ENCODE measurements at places on chromosomes 5 and 9.

DNA sequence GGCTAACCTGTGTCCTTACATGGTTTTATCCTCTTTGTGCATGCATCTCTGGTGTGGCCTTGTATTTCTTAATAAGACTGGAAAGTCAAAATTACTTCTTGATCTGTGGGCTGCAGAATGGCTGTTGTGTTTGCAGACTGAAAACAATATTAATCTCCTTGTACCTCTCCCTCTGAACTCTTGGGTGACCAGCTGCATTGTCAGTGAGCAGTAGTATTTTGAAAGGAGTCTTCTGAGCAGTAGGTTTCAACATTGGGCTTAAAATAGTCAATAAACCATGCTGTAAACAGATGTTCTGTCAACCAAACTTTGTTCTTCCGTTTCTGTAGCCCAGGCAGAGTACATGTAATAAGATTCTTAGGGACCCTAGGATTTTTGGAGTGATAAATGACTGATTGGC, 26.7 kb upstream of the NIM1K start:
- DNase-seq: no peak

DNA sequence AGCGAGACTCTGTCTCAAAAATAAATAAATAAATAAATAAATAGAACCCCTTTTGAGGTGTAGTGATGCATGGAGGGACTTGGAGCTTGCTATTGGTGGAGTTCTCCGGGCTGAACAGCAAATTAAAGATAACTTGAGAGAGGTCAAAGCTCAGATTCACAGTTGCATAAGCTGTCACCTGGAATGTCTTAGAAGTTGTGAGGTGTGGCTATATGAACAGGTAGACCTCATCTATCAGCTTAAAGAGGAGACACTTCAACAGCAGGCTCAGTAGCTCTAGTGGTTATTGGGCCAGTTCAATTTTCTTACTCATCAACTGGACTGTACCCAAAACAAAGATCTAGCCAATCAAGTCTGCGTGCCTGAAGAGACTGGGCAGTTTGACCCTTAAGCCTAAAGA, 11.7 kb upstream of the STING1 start:
- DNase-seq: no peak

- no peak for DNase-seq
Measured at GRCh38 chr5:98938464-98938863, 9.7 kb upstream of the CHD1 start.

- DNase-seq: peak; percentile 58
Measured at GRCh38 chr9:36092509-36093215, 43.9 kb upstream of the GLIPR2 start.

- DNase-seq: no peak
Measured at GRCh38 chr9:109963079-109963478, 183.1 kb downstream of the PALM2AKAP2 start.

GRCh38 chr5:31054453-31054852, 139.0 kb upstream of the CDH6 start:
- DNase-seq: no peak

GRCh38 chr5:137231540-137231939, 267.6 kb downstream of the SPOCK1 start:
- no peak for DNase-seq

DNA sequence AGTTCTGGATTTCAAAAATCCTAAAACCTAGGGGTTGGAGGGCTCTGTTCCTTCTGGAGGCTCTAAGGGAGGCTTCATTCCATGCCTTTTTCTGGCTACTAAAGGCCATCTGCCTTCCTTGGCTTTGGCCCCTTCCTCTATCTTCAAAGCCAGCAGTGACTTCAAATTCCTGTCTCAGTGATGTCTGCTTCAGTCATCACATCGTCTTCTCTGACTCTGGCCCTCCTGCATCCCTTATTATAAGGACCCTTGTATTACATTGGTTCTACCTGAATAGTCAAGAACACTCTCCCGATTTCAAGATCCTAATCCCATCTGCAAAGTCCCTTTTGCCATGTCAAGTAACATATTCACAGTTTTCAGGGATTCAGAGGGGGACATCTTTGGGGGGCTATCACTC, 60.3 kb downstream of the GNA14 start:
- DNase-seq: no peak

DNA sequence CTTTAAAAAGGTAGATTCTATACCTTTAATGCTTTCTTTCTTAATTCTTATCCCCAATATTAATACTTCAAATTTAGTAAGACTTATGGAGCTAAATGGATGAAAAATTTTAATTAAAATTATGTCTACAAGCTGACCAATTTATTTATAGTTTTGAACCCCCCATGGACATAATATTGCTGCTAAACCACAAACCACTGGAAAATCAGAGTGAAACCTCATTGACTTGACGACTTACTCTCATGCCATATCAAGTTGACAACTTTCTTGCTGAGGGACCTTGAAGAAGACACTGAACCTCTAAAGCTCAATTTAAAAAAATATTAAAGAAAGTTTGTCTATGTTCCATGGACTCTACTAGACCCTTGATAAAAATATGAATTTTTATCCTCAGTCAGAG, 653.7 kb downstream of the TLE1 start:
- DNase-seq: no peak

GRCh38 chr5:103476811-103477210, 85.8 kb downstream of the NUDT12 start:
- DNase-seq: no peak

GRCh38 chr9:17389026-17389425, 189.8 kb upstream of the SH3GL2 start:
- DNase-seq: no peak

DNA sequence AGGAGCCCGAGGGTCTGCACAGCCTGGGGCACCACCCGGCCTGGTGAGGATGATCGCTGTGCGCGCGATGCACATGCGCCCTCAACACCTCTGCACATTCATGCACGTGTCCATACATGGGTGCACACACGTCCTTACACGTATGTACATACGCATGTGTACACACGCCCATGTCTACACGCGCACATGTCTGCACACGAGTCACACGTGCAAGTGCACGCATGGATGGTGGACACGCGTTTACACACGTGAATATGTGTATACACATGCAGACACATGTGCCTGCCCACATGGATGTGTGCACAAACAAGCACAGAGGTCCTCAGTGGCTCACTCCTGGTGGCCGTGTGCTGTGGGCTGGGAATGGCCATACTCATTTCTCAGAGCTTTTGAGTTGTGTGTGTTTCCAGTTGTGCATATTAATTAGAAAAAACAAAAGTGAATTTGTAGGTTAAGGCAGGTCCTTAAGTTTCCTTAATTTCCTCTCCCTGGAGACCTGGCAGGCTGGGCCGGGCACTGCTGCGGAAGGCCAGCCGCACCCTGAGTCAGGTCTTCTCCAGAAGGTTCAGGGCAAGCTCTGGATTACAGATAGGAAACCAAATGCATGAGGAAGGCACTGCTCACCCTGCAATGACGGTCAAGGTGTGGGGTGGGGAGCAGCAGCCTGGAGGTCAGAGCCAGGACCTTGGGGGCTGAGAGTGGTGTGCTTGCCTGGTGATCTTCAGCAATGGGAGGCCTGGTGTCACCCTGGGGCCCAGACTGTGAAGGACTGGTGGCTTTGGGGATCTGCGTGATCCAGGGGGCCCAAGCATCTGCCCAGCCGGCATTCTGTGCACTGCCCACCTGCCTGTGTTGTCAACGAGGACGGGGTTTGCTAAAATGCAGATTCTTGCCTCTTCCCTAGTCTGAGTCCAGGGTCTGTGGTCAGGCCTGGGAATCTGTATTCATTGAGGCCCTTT, 1.3 kb upstream of the RNU6ATAC start:
- peak; percentile 41 for DNase-seq

DNA sequence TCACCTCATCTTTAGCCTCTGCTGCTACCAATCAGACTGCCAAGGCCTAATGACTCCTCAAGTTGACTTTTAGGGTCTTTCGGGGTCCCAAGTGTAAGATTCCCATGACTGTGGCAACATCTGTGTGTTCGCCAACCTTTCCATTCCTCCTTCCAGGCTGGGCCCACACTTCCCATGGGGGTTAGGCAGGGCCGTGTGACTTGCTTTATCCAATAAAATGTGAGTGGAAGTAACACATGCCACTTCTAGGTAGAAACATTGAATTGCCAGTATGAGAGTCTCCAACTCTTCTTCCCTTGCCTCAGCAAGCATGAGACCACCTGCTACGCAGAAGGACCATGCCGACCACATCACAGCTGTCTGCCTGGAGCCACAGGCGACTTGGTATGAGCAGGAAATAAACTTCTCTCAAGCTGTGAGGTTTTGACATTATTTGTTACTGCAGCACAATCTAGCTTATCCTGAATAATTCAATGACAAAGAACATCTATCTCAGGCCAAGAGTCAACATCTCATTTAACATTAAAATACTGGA, 190.4 kb upstream of the IER5L start:
- no peak for DNase-seq

DNA sequence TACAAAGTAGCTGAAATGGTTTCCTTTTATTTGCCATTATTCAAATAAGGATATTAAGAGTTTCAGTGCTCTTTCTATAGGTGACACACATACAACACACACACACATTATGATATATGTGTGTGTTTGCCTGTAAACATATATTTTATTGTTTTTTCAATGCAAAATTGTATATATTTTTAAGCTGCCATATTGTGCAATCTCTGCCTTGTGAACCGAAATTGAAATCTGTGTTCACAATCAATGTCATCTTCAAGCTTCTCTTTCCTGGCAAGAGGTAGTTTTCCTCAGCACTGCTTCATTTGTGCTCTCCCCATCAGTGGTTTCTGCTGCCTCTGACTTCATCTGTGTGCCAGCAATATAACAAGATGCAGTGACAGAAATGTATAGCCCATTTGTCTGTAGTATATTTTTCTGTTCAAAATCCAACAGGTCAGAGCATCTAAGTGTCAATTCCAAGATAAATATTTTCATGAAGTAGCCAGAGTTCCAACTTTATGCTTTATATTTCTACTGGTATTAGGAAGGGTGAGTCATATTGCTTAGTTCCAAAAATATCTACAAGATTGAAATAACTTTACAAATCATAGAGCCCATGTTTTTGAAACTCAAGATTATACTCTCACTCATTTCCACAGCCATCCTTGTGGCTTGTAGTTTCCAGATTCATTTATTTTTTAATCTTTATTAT, 1704.8 kb upstream of the CDH9 start:
- no peak for DNase-seq

- no peak for DNase-seq
Measured at GRCh38 chr9:126055381-126055985, 271.1 kb upstream of the MVB12B start.

GRCh38 chr5:149015561-149015960, 47.3 kb downstream of the SH3TC2 start:
- no peak for DNase-seq

GRCh38 chr9:76808636-76809035, 44.4 kb downstream of the PCA3 start:
- no peak for DNase-seq

DNA sequence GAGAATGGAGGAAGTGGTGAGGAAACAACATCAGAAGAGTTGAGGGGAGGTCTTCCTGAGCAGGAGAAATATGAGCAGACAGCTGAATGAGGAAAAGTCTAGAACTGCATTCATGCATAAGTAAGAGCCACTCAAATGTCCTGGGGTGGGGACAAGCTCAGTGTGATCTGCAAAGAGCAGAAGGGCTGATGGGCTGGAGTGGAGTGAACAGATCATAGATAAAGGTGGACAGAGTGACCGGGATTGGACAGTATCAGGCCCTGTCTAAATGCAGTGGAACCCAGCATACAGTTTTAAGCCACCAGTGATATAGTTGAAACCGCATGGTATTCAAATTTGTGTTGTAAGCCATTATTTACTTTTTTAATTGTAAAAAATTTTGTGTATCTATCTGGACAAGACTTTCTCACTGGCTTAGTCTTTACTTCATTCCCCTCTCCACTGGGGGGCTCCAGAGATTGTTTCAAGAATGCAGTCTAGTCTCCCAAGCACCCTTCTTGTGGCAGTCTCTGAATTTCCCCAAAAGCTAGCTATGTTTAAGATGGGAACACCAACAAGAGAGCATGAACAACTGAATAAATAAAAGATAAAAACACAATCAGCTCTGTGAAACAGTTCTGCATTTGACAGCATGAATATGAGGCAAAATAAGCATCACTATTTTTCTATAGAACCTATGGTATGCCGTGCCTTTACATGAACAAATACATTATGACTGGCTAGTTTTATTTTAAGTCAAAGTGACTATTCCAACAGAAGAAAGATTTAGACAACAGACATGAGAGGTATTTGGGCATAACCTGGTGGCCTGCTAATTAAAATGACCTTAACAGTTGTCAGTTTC, 10.7 kb upstream of the STK32A start:
- DNase-seq: peak; percentile 15

GRCh38 chr5:59423021-59423420, 470.5 kb downstream of the PDE4D start:
- no peak for DNase-seq

GRCh38 chr5:151171529-151171928, 13.9 kb upstream of the ANXA6 start:
- no peak for DNase-seq

DNA sequence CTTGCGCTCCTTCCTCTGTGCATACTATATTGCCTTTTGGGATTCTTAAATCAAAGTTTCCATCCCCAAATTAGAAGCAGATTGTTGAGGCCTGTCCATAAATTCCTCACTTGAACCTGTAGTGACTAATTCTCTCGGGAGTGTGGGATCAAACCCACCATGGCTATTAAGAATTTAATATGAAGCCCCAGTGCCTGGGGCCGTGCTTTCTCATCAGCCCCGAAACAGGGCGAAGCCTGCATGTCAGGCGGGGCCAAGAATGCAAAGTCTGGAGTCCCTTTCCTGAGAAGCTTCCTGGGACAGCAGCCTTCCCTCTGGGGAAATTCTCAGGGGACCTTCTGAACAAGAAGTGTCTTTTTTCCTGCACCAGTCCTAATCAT, 29.3 kb upstream of the FAT2 start:
- no peak for DNase-seq

- DNase-seq: peak; percentile 25
Measured at GRCh38 chr9:297104-297972, 82.7 kb downstream of the DOCK8 start.

GRCh38 chr5:151155775-151156506, 1.6 kb downstream of the ANXA6 start:
- DNase-seq: peak; percentile 50

DNA sequence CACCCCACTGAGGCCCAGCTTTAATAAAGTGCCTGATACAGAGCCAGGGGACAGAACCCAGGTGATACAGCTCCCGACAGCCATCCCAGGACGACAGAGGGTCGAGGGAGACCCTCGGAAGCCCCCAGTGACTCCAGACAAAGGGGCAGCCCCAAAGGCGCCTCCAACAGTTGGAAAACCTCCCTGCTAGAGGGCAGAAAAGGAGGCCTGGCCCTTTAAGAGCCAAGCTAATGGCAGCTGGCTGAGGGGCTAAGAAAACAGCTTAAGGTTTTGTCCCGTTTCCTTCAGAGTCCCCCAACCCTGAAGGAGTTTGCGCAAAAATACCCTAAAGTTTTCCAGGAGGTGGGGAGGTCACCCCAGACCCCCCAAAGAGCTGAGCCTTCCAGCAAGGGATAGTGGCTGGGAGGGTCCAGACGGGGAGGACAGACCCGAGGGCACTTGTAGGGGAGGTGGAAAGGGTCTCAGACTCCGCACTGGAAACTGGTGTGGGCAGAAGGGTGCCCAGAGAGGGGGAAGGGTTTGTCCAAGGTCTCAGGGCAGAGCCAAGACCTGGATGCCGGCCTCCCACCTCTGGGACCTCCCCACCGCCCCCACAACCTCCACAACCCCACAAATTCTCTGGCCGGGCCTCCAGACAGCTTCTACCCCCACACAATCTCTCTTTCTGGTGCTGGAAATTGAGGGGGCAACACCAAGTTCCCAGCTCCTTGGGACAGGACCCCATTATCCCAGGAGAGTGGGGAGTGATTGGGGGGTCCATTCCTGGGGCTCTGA, 8.2 kb upstream of the AK1 start:
- DNase-seq: no peak
